ENCODE measurements at places on chromosomes 11 and 22.

DNA sequence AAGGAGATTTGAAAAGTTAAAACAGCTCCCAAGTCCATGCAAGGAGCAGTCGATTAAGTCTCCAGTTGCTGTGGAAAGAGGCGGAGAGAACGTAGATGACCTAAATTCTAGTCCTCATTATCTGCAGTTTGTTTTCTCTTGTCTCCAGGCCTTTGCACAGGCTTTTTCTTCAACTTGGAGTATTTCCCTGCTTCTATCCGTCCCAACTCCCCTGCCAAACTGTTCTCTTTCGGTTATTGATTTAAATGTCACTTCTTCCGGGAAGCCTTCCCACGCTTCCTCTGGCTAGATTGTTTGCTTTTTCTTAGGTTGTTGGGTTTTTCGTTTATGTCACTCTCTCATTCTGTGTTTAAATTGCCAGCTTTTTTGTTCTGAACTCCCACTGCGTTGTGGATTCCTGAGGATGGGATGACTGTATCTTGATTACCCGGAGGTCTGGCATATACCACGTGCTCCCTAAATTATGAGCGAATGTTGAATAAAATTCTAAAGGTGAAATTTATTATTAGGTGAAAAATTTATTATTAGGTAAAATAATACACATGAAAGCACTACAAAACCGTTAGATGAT lies 463 bp downstream of the TMEM126B start:
- no peak for DNase-seq

- DNase-seq, result no peak
Measured at GRCh38 chr22:22386602-22387385, 121.7 kb downstream of the ZNF280B start.

GRCh38 chr11:34860034-34860433 lies 56.1 kb downstream of the APIP start:
- DNase-seq, result no peak

DNA sequence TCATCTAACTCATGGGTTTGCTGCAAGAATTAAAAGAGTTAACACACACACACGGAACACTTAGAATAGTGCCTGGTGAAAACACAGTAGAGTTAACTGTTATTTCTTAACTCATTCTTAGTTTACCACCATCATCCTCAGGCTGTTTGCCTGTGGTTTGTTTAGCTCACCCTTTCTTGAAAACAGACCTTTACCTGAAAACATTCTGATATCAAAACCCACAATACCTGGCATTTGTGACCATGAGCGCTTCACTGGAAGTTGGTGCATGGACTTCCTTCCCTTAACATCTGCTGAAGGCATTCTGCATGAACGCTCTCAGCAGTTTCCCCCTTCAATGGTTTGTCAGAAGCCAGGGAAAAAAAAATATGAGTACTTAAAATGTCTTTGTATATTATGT lies 256.0 kb downstream of the ETS1 start:
- DNase-seq, result no peak

DNA sequence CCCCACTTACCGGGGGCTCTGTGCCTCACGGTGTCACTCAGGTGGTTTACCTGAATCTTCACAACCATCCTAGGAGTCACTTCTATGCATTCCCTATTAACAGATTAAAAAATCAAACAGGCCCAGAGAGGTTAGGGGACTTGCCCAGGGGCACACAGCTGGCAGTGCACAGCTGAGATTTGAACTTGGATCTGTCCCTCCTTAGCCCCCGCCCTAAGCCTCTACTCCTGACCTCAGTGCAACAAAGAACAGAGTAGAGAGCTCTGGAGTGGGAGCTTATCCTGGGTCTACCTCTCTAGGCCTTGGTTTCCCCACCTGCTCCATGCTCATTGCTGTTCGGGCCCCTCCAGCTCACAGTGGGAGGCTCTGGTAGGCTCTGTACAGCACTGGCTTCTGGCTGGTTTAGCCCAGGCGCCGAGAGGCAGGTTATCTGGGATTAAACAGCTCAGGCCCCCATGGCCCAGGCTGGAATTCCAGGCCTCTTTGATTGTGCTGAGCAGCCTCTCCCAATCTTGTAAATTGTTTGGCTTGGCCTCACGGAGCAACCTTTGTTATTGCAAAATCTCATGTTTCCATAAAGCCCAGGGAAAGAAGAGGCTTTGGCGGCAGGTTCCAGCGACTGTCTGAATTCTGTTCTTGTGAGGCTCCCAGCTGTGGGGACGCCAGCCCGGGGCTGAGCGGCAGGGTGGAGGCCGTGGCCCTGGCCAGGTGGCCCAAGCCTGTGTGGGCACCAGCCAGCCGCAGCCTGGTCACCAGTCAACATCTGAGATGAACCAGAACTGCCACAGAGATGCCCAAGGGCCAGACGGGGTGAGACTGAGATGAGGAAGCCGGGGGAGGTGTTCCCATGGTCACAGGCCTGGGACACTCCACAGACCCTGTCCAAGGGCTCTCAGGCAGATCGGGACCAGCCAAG lies 28.9 kb upstream of the SHISAL1 start:
- no peak for DNase-seq

DNA sequence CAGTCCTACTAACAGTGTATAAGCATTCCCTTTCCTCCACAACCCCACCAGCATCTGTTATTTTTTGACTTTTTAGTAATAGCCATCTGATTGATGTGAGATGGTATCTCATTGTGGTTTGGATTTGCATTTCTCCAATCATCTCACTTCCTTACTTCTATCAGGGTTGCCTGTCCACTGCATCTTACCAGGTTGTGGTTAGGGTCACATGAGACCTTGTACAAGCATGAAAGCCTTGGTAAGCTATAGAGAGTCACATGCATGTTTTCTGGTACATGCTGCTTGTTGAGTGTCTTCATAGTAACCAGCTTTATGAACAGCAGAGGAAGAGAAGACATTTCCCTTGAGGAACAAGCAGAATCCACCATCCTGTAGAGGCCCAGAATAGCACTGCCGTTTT lies 102.9 kb upstream of the PAX6 start:
- DNase-seq, result no peak

GRCh38 chr11:85930879-85931366 lies 75.7 kb downstream of the CCDC83 start:
- no peak for DNase-seq

DNA sequence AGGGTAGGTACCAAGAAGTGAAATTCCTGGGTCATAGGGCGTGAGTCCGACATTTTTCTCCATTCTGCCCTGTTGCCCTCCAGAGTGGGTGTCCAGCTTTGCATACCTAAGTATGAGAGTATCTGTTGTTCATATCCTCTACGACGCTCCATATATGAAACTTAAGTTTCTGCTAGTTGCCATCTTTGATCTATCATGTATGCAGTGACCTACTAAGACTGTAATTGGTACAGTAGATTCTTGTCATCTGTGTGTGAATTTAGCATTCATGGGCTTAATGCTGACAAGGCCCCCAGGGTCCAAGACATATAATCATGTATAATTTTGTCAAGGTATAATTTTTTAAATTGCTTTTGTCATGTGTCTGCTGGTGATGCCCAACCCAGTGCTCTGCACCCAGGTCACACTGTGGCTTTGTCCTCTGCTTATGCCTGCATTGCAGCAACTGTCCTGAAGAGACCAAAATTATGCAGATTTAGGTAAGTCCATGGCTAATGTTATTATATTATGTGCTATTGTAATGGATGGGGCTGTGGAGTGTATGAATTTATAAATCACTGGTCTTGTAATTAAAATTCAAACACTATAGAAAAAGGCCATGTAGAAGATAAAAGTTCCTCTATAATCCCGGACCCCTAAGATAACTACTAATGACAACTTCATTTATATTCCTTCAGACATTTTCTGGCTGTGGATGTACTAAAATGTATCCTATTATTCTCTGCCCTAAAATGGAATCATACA lies 12.2 kb downstream of the NEAT1 start:
- DNase-seq, result no peak

DNA sequence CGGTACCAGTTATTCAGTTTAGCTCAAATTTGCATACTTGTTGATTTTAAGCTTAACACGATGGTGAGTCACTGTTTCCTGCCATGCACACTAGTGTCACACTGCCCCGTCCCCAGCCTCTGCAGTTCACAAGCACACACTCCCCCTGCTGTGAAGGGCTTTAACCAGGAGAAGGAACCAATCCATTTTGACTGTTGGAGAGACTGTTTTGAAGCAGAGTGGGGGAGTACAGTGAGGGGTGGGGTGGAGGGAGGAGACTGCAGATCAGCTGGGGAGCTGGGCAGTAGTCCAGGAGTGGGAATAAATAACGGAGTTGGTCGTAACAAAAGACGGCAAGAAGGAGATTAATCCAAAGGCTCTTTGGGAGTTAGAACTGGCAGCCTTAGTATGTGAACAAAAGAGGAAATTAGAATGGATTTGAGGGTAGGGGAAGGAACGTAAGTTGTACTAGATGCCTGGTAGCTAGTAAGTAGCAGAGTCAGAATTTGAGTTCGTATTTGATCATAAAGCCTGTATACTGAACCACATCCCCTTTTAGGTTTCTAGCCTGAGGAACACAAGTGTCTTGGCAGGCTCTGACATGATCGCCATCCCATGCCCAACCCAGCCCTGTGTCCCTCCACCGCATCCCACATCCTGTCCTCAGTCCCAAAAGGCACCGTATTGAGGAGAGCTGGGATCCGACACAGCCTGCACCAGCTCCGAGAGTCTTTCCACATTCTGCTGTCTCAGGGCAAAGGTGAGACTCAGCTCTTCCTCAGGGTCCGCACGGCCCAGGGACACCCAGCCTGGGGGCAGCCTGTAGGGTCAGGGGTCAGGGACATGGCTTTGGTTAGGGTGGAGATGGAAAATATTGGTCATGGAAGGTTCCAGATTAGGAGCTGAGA lies 862 bp downstream of the TPP1 start:
- peak; percentile 72 for DNase-seq

DNA sequence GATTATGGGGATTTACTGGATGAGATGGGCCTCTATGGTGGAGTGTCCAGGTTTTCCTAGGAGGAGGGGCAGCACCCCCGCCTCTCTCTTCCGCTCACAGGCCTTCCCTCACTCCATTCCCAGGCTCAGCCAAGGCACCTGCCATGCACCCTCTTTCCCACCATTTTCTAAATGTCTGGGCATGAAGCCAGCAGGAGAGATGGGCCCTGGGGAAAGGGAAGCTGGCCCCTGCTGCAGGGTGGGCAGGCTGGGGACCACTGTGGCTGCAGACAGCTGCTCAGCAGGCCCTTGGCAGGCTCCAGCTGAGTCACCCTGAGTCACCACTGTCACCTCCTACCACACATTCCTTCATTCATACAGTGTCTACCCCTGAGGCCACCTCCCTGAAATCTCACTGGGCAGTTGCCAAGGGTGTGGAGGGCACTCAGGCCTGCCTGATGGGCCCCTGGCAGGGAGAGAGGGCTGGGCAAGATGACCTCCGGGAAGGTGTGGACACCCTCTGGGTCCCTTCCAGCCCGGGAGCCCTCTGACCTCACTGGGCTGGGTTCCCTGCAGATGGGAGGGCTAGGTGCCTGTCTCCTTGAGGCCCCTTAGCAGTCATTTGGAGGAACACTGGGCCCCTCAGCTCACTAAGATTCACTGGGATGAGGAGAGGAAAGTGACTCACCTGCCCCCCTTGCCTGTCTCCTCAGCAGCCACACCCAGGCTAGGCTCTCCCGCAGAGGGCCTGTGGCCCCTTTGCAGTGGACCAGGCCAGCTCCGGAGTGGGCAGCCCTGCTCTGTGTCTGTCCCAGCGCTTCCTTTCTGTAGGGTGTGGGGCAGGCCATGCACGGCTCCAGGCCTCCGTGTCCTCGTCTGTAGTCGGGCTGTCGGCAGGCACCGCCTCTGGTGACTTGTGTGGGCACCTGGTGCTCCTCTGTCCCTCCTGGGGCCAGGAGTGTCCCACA lies 7.8 kb downstream of the MYEOV start:
- DNase-seq, result no peak

DNA sequence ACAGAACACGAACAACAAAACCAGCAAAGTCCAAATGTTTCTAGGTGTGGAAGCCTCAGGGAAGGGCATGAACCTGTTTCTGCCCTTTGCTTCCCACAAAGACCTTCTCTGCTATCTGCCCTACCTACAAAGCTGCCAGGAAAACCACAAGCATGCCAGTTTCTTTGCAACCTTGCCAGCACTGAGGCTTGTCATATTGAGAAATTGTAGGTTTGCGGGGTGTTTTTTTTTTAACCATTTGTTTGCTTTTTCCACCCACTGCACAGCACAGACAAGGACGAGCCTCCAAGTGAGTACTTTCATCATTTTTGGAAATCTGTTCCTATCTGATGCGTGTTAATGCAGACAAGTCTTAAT lies 12.8 kb downstream of the PARVG start:
- no peak for DNase-seq
